ENCODE measurements at places on chromosomes 6 and 20.
A peak's percentile ranks its signal among the peaks of the same experiment; 100 is the strongest.

GRCh38 chr20:25570148-25570530 lies 15.2 kb downstream of the NINL start:
- DNase-seq, result no peak

DNA sequence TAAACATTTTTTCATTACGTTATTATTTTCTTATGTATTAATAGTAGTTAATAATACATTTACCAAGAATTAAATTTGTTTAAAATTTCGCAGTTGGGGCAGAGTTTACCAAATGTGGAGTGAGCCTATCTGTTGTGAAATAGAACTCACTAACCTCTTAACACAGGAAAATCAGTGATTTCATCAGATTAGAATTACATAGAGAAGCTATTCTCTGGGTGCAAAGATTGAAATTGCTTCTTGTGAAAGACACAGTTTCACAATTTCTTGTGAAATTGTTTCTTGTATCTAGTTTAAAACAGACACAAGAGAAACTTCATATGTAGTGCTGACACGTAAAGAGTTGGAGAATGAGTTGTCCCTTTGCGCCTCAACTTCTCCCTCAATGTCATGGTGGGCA lies 69.4 kb upstream of the PRL start:
- no peak for DNase-seq

DNA sequence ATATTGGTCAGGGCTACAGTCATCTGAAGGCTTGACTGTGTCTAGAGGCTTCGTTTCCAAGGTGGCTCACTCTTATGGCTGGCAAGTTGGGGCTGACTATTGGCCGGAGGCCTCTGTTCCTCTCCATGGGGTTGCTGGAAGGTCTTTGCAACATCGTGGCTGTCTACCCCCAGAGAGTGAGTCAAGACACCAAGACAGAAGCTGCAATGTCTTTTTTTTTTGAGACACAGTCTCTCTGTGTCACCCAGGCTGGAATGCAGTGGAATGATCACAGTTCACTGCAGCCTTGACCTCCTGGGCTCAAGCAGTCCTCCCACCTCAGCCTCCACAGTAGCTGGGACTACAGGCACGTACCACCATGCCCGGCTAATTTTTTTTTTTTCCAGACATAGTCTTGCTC lies 29.4 kb upstream of the KIF3B start:
- DNase-seq, result no peak

- DNase-seq, result no peak
These were observed 48.2 kb downstream of the CDH4 start for GRCh38 chr20:61300293-61300692.

DNA sequence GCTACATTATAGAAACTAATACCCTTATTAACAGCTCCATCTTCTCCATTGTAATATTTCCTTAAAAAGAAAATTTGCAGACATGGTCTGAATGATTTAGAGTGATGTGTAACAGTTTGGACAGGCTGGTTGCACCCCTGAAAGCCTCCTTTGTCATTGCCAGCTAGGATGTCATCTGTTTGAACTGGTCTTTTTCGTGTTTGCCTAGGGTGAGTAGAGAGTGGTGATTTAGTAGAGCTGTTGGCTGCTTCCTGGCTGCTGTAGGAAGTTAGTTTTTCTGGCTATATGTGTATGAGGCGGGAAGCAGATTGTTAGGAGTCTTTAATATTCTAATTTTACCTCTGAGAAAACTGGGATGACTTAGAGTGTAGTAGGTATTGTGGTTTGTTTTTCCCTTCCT lies 101.1 kb downstream of the ZFAND3 start:
- DNase-seq, result no peak

DNA sequence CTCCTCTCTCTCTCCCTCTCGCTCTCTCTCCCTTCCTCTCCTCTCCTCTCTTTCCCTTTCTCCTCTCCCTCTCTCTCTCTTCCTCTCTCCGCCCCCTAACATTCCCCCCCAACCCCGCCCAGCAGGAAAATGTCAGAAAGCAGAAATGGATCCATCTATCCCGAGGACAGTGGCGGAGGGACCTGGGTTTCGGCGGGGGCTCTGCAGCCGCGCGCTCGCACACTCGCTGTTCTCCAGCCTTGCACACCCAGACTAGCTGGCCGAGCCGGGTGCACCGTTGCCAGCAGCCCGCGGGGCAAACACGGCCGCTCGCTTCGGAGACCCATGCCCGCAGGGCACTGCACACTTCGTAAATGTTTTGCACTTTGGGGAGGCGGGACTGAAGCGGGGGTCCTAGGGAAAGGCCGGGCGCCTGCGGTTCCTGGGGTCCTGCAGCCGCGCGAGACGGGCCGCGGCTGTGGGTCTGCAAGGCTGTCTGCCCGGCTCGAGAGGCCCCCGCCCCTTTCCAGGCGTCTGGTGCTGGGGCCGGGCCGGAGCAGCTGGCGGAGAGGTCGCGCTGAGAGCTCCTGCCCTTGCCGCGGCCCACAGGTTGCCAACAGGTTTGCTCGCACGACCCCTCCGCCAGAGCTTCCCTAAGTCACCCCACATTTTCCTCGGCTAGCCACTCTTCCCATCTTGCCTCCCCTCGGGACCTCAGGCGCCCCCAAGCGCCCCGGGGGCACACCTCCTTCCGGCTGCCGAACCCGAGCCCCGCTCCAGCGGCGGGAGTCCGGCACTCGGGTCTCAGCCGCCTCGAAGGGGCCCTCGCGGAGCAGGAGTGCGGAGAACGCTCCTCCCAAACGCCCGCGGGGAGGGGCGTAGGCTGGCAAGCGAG lies 818 bp upstream of the MDGA1 start:
- DNase-seq, result no peak

DNA sequence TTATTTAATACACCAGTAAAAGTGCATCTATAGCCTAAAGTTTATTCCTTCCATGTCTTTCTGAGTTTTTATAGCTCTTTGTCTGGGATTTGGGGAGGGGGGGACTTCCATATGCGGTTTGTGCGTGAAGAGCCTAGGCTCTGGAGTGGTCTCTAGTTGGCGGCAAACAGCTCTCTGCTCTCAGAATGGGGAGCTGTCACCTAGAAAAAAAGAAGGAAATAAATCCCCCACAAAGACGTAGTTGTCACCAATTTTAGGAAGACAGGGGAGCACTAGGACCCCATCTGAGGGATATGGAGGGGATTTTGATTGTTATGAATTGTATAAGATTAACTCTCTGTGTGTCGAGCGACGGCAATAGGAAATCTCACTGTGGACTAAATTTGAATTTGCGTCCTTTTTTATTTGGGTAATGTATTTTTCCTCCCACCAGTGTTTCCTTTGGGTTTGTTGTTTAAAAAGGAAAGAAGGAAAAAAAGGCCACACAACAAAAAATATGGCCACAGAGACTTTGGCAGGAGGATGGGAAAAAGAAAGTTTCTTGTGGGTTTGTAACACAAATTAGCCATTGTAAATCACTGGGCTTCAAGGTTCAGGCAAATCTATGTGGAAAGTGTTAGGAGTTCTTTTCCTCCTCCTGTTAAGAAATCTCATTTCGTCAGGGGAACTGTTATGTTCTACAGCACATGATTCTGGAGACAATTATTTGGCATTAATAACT lies 7.4 kb downstream of the POU3F2 start:
- DNase-seq, result no peak

GRCh38 chr6:135555550-135555949 lies 58.0 kb upstream of the AHI1 start:
- DNase-seq, result no peak

DNA sequence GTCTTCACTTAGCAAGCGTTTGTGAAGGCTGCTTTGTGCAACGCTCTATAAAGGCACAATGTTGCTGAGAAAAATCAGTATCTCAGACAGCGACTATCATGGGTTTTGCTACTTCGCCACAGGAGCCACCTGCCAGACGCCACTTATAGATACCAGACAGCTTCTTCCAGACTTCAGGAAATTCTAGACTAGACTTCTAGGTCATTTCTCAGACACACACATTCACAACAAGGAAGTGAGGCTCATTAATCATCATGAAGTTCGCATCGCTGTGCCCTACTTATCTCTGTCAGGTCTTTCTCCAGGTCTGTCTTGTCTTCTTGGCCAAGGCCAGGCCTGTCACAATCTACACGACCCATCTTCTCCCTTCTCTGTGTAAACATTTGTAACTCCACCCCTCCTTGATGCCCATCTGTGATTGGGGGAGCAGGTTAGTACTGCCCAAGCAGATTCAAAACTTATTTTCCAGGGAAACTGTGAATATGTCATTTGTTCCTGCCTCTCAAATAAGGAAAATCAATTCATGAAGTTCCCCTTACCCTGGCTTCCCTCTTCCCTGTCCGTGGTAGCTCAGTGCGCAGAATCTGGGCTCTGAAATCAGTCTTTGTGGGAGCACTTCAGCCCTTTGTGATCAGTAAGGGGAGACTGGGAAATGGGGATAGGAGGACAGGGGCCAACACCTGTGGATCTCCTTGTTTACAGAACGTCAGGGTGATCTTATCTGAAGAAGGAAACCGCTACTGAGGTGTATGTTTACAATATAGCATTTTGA lies 115.5 kb downstream of the TNFAIP3 start:
- DNase-seq, result no peak

- DNase-seq, result no peak
These were observed 1.9 kb downstream of the ASF1A start for GRCh38 chr6:118895859-118896258.

GRCh38 chr6:18533793-18534192 lies 146.6 kb downstream of the RNF144B start:
- no peak for DNase-seq

- DNase-seq, result no peak
These were observed 532.1 kb upstream of the CHD6 start for GRCh38 chr20:42150230-42150629.

DNA sequence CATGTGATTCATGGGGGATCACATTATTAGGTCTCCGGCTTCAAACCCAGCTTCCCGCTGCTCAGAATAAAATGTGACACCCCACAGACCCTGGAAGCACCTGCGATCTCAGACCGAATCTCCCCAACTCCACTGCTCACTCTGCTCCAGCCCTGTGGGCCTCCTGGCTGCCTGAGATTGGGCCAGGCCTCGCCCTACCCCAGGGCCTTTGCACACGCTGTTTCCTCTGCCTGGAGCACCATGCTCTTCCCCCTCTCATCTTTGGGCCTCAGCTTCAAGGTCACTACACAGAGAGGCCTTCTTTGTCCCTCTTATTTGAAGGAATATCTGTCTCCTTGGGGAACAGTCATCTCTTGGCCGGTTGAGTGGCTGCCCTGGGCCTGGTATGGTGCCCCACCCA lies 48.8 kb downstream of the RBM38 start:
- no peak for DNase-seq

DNA sequence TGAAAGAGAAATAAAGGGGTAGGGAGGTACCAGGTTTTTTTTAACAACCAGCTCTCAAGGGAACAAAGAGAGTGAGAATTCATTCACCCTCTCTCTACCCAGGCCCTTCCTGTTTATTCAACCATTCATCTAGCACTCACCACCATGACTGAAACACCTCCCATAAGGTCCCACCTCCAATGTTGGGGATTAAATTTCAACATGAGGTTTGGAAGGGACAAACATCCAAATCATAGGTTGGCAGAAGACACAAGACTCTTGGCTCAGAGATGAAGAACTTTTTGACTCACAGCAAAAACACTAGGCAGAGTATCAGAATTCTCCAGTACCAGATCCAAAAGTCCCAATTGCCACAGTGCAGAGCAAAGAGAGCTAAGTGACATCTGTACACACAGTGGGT lies 186.3 kb downstream of the EDN1 start:
- no peak for DNase-seq

DNA sequence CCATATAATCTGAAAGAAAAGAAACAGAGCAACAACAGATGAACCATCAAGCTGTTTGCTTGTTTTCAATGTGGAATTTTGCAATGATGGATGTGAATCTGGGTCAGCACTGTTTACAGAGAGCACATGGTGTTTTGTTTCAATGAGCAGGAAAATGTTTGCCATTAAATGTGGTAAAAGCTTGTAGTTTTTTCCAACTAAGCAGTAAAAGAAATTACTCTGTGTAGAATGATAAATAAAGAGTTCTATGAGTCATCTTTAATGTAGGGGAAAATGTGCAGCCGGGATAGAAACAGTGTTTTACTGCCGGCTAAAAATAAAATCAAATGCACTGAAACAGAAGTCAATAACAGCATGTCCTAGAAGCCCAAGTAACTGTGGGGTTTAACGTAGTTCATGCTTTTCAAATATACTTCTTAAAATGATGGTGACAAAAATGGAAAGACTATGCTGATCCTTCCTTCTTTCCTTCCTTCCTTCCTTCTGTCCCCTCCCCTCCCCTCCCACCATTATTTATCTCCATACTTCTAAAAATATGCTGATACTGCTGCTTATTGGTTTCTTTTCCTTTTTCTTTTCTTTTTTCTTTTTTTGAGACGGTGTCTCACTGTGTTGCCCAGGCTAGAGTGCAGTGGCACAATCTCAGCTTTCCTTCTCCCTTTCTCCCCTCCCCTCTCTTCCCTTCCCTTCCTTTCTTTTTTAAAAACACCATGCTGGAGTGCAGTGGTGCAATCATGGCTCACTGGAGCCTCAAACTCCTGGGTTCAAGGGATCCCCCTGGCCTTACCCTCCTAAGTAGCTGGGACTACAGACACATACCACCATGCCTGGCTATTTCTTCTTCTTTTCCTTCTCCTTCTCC lies 6.3 kb upstream of the NAA20 start:
- DNase-seq, result no peak

- no peak for DNase-seq
These were observed 15.8 kb upstream of the GPR6 start for GRCh38 chr6:109962271-109962670.

DNA sequence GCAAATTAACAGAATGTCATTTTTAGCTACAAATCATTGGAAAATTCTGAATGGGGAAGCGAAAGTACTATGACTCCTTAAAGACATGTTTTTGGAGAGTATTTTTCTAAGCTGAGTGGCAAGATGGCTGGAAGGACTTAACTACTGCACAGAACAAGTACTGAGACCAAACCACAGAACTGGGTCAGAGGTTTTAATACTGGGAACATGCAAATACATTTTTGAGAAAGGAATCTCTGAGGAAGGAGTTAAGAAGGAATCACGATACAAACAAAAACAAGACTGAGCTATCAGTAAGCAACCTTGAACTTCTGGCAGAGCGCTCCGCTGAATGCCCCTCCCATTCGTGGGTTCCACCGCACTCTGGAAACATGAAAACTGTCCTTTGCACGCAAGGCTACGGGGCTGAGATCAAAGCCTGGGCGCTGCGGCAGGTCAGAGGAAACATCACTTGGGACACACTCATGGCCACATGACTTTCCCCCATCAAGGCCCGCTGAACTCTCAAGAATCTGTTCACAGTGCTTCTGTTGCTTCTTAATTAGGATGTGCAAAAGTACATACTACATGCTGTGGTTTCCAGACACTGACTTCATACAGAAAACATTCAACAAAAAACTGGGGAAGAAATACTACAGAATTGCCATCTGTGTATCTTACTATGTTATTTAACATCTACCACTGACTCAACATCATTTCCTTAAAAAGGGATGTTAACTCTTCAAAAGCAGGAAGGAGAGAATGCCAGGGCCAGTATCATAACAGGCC lies 27.8 kb downstream of the SLC23A2 start:
- no peak for DNase-seq

GRCh38 chr6:52877168-52877567 lies 32.3 kb downstream of the GSTA3 start:
- DNase-seq, result peak; percentile 74

- no peak for DNase-seq
These were observed 8.0 kb downstream of the VTA1 start for GRCh38 chr6:142155091-142155490.

Data from epithelial cell of prostate (primary cell).